Fibroblast of skin of abdomen (primary cell): ENCODE measurements at places on chromosomes 6 and 20.
A peak's percentile ranks its signal among the peaks of the same experiment; 100 is the strongest.

DNA sequence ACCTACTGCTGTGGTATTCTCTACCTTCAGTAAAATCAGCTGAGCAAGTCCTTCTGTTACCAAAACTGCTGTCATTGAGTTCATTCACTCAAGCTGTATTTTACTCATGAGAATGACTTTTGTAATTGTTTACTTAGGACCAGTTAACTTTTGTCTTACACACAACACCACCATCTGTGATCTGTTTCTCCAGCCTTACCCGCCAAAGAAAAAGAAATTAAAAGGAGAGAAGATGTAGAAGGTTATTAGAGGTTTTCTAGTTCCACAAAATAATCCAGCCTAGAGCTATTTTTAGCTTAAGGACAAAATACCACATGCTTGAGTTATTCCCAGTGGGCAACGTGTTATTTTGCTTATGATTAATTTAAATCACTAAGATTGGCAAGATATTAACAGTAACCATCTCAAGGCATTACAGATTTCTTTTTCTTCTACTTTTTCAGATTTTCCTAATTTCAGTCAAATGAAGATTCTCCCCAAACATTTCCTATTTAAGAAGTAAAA is 38.2 kb downstream of the FAM8A1 start:
- no peak for DNase-seq

- peak; percentile 9 for DNase-seq
These were observed 393.7 kb downstream of the ZFAND3 start for GRCh38 chr6:38213251-38213658.

DNA sequence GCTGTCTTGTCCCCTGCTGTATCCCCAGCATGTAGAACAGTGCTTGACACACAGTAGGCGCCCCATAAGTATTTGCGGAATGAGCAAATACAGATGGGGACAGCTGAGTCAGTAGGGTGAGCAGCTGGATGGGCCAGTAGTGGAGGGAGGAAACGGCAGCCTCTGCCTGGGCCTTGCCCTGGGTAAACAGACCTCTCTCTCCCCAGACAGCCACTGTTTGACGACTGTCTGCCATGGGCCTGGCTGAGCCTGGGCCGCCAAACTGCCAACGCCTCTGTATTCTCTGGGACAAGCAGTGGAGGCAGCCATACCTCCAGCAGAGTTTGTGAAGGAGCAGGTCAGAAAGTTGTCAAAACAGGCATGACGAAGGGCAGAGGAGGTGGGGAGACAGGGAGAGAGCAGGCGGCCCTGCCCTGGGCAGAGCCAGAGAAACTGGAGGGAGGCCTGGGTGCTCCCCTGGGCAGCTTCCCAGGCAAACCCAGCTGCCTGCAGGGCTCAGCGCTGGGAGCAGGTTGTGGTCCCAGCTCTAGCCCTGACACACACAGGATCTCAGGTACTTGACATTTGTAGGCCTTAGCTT is 15.2 kb downstream of the HNF4A start:
- no peak for DNase-seq

DNA sequence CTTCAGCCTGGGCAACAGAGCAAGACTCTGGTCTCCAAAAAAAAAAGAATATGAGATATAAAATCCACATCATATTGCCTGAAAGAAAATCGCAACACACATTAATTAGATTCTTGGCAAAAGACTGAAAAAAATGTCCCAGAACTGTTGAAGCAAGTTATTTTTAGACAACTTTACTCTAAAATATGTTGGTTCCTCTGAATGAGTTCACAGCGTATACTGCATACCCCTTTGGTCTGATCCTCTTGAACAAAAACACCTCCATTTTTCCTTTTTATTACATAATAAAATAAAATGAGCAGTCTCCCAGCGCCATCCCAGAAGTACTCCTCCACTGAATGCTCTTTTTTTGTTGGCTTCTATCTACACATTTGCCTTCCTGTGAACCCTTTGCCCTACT is 126.0 kb upstream of the TMEM170B start:
- no peak for DNase-seq

DNA sequence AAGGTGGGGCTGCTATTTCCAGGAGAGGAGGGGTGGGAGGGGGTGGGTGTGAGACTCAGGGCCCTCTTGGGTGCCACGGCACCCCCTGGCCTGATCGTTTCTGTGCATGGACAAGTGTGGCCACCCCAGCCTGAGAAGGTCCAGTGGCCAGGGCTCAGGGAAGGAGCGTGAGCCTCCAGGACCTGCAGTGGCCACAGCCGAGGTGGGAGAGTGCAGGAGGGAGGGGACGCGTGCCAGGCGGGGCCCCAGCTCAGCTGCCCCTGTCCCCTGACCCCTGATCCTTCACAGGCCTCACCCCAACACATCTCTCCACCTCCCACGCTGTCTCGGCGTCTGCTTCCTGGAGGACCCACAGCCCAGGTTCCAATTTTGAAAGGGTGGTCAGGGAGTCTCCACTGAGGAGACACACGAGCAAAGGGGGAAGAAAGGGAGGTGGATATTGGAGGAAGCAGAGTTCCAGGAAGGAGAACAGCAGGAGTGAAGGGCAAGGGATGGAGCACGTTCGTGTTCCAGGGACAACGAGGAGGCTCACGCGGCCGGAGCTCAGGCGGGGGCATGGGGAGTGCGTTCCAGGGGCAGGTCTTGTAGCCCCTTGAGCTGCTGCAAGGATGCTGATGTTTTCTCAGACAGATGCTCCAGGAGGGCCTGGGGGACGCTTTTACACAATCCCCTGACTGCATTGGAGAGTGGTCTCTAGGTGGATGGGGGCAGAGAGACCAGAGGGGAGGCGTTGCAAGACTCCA is 4.2 kb upstream of the HRH3 start:
- DNase-seq = no peak

DNA sequence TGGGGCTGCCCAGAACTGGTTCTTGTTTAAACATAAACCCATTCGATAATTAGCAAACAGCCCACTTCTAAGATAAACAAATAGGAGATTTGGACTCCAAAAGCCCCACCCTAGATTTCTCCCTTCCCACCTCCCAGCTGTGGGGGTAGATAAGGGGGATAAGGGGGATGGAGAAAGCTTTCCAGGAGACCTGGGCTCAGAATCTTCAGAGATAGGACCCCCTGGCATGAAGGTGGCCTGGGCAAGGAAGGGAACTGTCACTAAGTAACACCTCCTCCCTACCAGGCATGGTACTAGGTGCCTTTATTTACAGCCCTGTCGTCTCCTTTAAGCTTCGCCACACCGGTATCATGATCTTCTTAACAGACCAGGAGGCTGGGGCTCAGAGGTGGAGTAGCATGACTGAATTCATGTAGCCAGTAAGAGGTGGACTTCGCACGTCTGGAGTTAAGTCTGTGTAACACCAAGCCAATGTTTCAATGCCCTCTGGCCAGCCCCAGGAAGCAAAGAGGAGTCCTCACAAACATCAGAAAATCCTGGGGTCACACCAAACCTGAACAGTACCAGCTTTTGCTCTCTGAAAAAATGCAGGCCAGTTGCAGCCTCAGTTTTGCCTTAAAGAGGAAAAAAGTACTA is 4.6 kb downstream of the SDC4 start:
- no peak for DNase-seq

GRCh38 chr6:130367767-130368166 is 1.9 kb downstream of the TMEM200A start:
- no peak for DNase-seq

DNA sequence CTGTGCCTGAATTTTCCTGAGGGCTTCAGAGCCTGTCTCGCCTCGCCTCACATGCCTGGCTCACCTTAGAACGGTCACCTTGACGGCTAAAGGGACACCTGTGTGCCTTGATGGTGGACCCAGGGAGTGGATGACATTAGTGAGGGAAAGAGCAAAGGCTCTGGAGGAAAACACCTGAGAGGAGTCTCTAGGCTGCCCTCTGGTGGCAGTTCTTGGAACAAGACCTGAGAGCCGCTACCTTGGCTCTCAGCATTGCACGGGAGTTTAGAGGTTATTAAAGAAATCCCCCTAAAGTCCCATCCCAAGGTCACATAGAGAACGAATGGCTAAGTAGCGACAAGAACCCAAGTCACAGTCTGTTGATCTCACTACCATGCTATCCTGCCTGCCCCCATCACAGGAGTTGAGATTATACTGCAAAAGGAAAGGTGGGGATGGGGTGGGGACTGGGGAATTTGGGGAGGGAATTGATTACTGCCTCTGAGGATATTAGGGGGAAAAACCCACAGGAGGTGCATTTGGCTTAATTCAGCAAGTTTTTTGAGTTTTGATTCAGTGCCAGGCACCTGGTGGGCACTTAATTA is 7.9 kb upstream of the CDSN start:
- DNase-seq = peak; percentile 28

GRCh38 chr6:17202526-17202925 is 78.6 kb upstream of the RBM24 start:
- no peak for DNase-seq

DNA sequence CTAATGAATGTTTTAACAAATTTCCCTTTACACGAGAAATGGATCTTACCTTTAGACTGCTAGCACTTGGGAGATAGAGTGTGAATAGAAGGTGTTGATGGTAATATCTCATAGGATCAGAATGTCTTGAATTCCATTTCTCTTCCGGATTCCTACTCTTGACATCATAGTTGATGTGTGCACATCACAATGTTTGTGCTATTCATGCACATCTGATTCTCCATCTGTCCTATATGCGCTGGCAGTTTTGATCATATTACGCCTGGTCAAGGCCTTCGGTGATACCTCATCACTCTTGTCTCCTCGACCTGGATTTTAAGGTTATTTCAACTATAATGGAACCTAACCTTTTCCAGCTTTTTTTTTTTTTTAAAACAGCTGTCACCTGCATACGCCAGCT is 16.8 kb upstream of the ACAT2 start:
- DNase-seq = no peak

DNA sequence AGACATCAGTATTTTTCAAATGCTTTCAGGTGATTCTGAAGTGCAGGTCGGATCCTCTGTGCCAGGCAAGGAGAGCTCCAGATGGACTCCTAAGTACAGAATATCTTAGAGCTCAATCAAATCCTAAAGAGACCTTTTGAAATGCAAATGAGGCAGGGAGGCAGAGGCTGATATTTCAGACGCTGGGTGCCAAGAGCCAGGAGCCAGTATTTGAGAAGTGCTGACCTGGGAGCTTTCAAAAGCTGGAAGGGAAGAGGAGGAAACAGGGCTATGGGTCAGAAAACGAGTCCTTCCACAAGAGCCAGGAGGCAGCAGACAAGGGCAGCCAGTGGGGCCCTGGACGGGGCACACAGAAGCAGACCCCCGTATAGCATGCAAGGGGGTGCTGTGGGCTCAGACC is 46.1 kb upstream of the DSN1 start:
- no peak for DNase-seq

DNA sequence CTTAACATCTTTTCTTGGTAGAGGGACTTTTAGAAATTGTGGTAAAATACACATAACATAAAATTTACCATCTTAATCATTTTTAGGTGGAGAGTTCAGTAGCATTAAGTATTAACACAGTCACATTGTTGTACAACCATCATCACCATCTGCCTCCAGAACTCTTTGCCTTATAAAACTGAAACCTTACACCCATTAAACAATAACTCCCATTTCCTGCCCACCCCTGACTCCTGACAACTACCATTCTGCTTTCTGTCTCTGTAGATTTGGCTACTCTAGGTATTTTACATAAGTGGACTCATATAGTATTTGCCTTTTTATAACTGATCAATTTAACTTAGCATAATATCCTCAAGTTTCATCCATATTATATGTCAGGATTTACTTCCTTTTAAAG is 88.7 kb downstream of the ZHX3 start:
- DNase-seq = no peak

DNA sequence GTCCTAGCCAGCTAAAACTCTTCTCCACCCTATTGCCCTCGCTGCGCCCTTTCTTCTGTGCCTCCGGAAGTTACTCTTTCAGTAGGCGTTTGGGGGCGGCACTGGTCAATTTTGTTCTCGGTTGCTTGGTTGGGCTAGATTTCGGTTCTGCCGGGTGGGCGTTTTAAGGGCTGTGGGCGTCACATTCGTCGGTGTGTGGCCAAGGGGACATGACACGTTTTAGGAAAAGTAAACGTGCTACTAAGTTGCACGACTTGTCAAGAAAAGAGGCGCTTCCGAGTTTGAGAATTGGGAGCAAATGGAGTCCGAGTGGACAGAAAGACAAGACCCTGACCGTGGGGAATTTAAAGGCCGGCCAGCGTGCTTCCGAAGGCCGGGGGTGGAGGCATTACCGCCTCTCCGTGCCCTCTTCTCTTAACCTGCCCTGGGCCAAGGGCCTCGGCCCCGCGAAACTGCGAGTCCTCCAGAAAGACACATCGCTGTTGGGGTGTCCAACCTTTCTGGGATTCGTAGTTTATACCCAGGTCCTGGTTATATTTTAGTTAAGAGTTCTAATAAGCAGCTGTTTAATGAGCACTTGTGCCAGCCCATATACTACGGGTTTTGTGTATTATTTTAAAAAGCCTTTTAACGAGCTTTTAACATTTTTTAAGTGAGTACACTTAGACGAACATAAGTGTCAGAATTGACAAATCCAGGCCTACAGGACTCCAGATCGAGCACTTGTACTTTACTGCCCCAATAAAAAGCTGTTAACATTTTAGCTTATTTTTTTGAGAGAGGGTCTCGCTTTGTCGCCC is 664 bp upstream of the BAG6 start:
- DNase-seq = no peak

DNA sequence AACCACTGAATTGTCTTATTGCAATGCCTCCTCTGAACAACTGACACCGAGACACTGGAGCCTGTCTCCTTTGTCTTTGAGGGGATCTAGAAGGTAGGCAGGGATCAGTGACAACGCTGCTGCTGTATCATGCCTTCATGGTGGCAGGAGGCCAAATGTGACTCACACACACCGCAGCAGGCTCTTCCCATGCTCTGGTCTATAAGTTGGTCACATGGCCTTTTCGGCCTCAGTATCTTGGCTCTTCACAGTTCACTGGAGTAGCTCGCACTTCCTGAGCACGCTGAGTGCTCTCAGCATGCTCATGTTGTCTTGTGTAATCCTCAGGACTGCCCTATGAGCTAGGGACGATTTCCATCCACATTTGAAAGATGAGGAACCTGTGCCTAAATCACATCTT is 167.4 kb upstream of the PCSK2 start:
- peak; percentile 47 for DNase-seq

DNA sequence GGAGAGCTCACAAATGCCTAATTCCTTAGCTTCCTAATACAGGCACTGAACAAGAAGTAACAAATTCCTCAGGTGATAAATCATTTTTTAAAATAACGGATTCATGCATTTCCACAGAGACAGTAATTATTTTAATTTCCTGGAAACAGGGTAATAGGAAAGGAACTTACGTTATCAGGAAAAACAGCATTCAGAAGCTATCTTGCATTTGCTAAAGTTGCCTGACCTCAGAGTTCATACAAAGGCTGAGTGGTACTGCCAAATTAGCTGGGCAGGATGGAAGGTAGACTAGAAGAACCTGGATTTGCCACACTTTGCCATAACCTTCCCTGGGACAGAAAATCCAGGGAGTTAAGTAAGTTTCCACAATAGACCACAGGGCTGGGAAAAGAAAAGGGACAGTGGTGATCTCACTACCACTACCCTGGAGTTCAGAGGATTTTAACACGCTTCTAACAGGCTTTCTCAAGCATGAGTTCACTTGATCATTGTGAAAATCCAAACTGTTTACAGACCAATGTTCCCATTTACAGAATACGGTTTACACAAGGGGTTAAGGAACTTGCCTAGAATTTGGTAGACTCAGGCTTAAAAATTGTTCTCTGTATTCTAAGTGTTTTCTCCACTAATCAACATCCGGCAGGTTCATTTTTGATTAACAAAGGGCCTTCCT is 57.0 kb downstream of the KIF13A start:
- DNase-seq = no peak

- no peak for DNase-seq
These were observed 102.1 kb downstream of the KCNB1 start for GRCh38 chr20:49380337-49380780.
